ENCODE measurements at places on chromosomes 13 and 19.

- DNase-seq, result no peak
Measured at GRCh38 chr19:33456076-33456844, 65.3 kb downstream of the PEPD start.

GRCh38 chr19:40800997-40801377 is 2.0 kb downstream of the EGLN2 start:
- DNase-seq, result no peak

DNA sequence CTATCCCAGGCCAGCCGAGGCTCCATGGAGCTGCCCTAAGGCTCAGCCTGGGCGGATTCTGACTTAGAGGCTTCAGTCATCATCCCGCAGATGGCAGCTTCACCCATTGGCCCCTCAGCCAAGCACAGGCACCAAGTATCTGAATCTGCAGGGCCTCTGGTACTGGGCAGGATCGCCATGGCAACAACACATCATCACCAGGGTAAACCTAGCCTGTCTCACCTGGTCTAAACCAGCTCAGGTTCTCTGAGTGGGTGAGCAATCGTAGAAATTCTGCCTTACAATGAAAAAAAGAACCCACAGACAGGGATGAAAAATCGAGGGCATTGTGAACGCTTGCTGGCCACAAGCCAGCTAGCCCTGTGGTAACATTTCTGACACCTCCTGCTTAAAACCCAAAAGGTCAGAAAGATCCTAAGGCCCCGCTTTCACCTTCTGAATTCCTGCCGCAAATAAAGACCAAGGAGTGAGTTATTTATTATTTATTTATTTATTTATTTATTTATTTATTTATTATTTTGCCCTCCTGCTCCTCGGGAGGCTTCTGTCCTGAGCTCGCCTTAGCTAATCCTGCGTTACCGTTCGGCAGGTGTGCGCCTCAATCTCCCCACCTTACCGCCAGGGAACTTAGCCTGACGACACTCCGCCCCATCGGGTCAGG is 12.0 kb upstream of the CEACAM21 start:
- DNase-seq, result no peak

DNA sequence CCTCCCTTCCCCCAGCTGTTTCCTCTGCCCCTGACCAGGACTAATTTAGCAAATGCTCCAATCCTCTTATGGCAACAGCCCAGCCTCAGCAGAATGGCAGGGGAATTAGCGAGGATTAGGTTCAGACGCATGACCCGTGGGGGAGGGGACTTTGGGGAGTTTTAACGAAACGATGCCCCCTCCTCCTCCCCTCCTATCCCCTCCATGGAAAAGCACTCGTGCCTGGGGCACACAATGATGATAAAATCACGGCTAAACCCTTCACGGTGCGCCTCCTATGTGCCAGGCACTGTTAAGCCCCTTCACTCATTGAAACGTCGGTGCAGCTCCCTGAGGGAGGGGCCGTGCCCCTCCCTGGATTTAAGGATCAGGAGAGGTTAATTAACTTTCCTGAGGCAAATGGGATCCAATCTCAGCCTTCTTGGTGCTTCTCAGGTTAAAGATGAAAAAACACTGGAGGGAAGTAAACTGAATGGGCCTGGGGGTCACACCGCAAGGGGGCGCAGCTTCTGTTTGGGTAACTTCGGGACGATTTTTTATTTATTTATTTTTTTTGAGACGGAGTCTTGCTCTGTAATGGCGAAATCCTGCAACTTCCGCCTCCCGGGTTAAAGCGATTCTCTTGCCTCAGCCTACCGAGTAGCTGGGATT is 10.1 kb upstream of the TPRX2 start:
- DNase-seq, result no peak

- no peak for DNase-seq
Measured at GRCh38 chr13:74931698-74932433, 550.1 kb downstream of the TBC1D4 start.

DNA sequence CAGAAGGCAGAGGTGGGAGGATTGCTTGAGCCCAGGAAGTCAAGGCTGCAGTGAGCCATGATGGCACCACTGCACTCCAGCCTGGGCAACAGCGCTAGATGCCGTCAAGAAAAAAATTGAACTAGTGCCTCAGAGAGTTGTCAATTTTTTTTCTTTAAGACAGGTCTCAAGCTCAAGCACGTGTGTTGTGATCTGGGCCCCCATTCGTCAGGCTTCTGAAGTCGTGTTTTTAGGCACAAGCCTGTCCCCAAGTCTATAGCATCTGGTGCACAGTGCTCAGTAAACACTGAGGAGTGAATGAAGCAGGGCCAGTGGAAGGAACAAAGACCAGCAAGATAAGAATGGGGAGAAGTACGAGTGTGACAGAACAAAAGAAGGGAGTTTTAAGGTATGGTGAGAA is 23.7 kb upstream of the LAMP1 start:
- DNase-seq, result no peak
